EL (cell line): ENCODE measurements at places on chromosomes 11 and 22.
A peak's percentile ranks its signal among the peaks of the same experiment; 100 is the strongest.

- DNase-seq: no peak
Measured at GRCh38 chr22:25085930-25086901, 113.4 kb upstream of the CRYBB3 start.

DNA sequence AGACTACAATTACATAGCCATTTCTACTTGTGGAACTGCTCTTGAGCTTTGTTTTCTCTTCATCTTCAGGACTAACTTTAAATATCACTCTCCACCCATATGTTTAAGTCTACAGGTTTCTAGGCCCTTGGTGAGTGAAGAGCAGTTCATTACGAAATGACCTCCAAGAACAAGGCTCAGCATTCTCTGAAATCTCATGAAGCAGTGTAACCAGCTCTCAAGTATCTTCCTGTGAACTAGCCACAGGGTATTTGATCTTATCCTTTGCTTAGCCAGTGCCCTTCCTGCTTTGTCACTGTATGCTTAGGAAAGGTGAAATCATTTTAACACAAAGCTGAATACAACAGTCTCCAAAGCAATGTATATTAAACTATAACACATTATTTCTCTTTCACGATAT, 20.4 kb upstream of the LYVE1 start:
- DNase-seq: no peak

GRCh38 chr11:70127653-70128434, 49.7 kb downstream of the ANO1 start:
- DNase-seq: peak; percentile 21

- DNase-seq: no peak
Measured at GRCh38 chr11:8503910-8504364, 90.1 kb downstream of the STK33 start.

DNA sequence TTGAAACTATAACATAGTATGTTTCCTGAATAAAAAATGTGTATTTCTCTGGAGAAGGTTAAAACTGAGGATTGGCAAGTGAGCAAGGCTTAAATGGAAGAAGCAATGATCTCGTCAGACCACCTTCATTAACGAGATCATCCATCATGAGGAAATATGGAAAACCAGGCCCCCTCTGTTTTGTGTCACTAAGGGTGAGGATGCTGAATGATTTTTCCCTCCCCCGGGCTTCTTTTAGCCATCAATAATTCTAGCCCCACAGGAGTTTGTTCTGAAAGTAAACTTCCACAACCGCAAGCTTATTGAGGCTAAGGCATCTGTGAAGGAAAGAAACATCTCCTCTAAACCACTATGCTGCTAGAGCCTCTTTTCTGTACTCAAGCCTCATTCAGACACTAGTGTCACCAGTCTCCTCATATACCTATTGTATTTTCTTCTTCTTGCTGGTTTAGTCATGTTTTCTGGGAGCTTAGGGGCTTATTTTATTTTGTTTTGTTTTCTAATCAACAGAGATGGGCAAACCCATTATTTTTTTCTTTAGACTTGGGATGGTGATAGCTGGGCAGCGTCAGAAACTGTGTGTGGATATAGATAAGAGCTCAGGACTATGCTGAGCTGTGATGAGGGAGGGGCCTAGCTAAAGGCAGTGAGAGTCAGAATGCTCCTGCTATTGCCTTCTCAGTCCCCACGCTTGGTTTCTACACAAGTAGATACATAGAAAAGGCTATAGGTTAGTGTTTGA, 5.8 kb upstream of the HBE1 start:
- no peak for DNase-seq
